ENCODE measurements at places on chromosomes 4 and X.

DNA sequence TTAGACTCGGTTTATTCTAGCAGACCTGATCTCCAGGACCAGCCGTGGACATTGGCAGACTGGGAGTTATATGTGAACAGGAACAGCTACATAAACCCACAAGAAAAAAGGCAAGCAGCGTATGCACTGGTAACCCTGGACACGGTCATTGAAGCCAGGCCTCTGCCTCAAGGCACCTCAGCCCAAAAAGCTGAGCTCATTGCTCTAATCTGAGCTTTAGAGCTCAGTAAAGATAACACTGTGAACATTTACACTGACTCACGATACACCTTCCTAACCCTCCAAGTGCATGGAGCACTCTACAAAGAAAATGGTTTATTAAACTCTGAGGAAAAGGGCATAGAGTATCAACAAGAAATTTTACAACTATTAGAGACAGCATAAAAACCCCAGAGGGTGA, 148.9 kb upstream of the FGF16 start:
- DNase-seq = no peak

- DNase-seq = no peak
Observed at GRCh38 chrX:53194308-53194707, 30.7 kb downstream of the KDM5C start.

- no peak for DNase-seq
Observed at GRCh38 chr4:123741906-123742305, 345.3 kb downstream of the SPRY1 start.

DNA sequence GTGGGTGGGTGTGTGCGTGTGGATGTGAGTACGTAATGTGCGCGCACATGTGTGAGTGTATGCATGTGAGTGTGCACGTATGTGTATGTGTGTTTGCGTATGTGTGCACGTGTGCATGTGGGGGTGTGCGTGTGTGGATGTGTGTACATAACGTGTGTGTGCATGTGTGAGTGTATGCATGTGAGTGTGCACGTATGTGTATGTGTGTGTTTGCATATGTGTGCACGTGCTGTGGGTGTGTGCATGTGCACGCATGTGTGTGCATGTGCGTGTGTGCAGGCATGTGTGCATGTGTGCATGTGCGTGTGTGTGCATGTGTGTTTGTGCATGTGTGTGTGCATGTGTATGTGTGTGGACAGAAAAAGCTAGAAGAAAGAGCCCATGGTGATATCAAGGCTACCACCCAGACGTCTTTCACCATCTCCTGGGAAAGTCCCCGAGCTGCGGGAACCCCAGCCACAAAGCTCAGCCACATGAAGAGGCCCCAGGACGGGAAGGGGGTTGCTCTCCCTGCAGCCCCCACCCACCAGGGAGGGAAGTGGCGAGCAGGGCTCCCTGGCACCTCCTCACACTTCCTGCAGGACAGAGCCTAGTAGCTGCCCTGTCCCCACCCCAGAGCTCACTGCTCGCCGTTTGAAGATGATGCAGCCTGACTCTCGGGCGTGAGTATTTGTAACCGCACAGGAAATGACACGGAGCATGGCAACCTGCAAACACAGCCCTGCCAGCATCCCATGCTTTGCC, 108.3 kb downstream of the DCTD start:
- DNase-seq = peak; percentile 36

- no peak for DNase-seq
Observed at GRCh38 chr4:82123934-82124333, 249.9 kb downstream of the HNRNPD start.

DNA sequence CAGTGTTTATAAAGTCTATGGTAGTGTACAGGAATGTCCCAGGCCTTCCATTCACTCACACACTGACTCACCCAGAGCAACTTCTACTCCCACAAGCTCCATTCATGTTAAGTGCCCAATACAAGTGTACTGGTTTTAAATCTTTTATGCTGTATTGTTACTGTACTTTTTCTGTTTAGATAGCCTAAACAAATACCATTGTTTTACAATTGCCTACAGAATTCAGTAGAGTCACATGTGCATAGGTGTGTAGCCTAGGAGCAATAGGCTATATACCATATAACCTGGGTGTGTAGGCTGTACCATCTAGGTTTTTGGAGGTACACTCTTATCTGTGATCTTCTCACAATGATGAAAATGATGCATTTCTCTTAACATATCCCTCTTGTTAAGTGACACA, 126.7 kb downstream of the DGKK start:
- DNase-seq = no peak

GRCh38 chr4:156422576-156422975, 468.9 kb upstream of the CTSO start:
- no peak for DNase-seq

- no peak for DNase-seq
Observed at GRCh38 chr4:5114950-5115349, 63.7 kb downstream of the STK32B start.

- DNase-seq = no peak
Observed at GRCh38 chr4:48804584-48805301, 24.7 kb upstream of the FRYL start.

DNA sequence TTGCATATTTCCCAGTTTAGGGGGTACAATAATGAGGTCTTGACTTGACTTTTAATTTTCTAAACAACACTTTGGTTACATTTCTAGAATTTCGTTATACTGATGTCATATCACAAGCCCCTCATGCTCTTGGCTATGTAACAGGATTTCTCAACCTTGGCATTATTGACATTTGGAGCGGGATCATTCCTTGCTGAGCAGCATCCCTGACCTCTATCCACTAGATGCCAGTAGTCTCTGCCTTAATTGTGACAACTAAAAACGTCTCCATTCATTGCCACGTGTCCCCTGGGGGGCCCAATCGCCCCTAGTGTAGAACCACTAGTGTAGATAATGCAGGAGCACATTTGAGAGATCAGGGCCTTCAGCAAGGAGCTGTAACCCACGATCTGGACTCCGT, 234.2 kb upstream of the MID1 start:
- no peak for DNase-seq

DNA sequence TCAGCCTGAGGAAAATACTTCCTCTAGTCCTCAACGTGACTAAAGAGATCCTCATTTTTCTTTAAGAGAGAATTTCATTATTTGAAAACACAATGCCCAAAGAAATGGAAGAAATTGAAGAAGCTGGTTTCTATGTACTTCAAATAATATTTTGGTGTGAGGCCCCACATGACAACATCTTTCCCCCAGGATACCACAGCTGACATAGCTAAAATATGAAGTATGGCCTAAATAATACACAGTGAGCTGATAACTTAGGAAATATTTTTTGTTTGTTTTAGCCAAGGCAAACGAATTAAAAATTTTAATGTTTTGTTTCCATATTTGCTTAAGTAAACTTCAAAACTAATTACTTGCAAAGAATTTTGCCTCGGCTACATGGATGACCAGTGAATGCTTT, 149.2 kb downstream of the CBR4 start:
- no peak for DNase-seq

DNA sequence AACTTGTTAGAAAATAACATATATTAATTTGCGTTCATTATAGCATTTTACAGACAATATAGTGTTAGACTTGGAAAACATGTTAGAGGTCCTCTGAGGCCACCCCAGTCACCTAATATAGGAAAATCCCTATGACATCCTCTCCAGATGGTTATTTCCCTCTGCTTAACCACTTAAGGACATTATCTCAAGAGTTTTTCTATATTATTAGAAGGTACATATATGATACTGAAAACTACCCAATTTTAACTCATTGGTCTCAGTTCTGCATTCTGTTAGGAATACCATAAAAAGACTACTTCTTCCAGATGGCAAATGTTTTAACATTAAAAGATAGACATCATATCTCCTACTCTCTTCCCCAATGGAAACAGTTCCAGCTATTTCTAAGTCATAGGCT, 21.4 kb downstream of the PTPN13 start:
- DNase-seq = no peak

GRCh38 chrX:102067966-102068723, 57.3 kb upstream of the TCEAL2 start:
- no peak for DNase-seq

GRCh38 chr4:42711496-42711895, 54.6 kb upstream of the ATP8A1 start:
- DNase-seq = no peak

DNA sequence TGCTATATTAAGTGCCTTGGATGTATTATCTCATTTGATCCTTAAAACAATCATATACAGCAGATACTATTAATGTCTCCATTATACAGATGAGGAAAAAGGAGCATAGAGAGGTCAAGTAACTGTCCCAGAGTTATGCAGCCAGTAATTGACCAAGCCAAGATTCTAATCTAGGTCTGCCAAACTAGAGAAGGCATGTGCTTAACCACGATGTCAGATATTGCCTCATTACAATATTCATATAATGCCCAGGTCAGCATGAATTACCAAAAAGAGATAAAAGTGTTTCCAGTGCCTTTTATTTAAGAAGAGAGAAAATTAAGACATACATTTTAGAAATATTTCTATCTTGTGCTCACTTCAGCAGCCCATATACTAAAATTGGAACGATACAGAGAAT, 7.1 kb downstream of the ARHGEF6 start:
- no peak for DNase-seq

DNA sequence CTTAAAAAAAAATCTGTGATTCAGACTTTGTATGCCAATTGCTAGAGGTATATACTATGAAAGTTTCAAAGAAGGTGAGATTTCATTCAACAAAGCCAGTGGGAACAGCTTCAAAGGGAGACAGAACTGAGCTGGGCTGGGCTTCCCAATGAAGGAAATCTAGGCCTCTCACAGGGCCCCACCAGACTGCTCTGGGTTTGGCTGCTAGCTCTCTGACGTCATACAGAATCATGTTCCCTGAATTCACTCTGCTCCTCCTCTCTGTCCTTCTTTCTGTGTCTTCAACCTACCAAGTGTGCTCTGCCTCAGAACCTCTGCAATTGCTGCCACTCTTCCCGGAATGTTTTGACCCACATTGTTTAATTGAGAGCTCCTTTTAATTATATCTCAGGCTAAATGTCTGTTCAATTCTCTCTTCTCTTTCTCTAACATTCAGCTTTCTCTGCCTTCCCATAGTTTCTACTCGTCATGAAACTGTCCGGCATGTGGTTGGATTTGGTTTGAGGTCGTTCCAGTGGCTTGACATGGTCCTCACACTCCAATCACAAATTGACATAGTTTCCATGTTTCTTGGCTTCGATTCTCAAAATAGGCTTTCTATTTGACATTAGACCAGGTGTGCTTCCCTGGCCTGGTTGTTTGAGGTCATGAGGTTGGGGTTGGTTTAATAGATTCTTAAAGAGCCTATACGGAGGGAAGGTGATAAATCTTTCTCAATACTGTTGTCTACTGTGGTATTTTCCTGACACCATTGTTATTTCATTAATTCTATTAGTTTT, 282.1 kb upstream of the EMCN start:
- no peak for DNase-seq

DNA sequence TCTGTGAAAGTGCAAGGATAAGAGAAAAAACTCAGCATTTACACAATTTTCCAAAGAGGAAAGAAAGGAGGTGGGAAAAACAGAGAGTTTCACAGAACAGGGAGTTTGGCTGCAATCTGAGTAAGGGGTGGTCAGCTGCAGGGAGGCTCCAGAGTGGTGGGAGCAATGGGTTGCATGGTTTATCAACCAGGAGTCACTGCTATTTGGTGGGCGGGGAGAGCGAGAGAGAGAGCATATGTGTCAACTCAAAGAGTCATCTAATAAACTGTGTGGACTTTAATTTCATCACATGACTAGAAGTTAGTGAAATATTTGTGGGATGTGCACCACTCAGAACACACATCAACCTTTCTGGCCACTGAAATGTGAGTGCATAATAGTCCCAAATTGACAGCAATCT, 94.6 kb downstream of the FAM13A start:
- no peak for DNase-seq

- no peak for DNase-seq
Observed at GRCh38 chr4:161841759-161842158, 322.0 kb downstream of the FSTL5 start.

- DNase-seq = no peak
Observed at GRCh38 chrX:149629730-149630387, 1.7 kb downstream of the TMEM185A start.

GRCh38 chr4:122917731-122918130, 4.7 kb downstream of the NUDT6 start:
- no peak for DNase-seq

DNA sequence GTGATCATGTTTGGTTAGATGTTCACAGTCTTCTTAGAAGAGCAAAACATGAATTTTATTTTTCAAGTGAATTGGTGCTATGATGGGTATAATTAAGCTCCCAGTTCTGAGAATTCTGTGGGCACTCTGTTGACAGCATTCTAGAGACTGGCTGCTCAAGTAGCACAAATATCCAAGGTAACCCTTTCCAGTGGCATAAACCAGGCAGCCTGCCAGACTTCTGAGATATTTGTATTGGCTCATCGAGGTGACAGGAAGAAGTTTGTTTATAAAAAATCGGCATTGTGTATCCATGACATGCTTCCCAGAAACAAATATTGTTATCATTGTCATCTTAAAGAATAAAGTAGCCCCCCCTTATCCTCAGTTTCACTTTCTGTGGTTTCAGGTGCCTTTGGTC, 28.3 kb downstream of the LANCL3 start:
- DNase-seq = no peak

DNA sequence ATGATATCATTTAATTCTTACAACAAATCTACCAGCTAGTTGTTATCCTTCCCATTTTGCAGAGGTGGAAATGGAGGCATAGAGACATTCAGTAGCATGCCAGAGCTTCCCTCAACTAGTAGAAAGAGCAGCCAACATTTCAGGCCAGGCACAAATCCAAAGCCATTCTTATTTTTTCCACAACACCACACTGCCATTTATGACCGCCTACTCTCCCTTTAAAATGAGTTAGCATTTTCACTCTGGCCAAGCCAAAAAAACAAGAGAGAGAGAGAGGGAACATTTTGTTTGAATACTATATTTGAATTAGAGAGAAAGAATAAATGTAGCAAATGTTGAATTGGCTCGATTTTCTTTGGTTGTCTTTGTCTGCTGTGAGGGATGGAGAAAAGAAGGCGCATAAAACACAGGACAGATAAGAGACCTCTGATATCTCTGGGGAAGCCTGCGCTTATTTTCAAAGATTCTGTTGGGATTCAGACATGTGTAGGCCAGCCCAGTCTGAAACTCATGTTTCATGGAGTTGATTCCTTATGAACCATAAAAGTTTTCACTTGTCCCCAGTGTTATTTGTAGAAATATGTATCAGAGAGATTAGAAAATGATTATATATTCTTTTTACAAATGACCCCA, 265.7 kb downstream of the RAB28 start:
- DNase-seq = no peak

DNA sequence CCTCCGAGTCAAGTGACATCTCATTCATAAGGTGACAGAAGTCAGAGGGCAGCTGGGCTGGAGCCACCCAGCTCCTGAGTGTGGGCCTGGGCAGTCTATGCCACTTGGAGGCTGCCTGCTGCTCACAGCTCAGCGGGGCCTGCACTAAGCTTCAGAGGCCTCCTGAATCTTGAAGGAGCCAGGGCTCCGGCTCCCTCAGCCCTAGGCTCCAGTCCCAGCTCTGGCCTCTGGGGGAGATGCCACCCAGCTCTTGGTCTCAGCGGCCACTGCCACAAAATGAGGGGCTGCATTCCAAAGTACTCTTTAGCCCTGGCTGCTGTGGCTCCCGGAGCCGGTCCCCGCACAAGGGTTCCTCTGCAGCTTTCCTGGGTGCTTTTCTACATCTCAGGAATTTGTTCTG, 32.7 kb upstream of the PSAPL1 start:
- no peak for DNase-seq

Data from activated CD4-positive, alpha-beta T cell treated with anti-CD3 and anti-CD28 coated beads, Interleukin-2, amount 50 U/mL, for 24 hours (primary cell).